ENCODE measurements at places on chromosomes 7 and 10.

GRCh38 chr7:54392935-54393334 lies 149.2 kb upstream of the VSTM2A start:
- no peak for ATAC-seq
- no peaks in the 10 kb centered on the region for H3K36me3 ChIP-seq
- no peaks in the 10 kb centered on the region for H3K27me3 ChIP-seq

DNA sequence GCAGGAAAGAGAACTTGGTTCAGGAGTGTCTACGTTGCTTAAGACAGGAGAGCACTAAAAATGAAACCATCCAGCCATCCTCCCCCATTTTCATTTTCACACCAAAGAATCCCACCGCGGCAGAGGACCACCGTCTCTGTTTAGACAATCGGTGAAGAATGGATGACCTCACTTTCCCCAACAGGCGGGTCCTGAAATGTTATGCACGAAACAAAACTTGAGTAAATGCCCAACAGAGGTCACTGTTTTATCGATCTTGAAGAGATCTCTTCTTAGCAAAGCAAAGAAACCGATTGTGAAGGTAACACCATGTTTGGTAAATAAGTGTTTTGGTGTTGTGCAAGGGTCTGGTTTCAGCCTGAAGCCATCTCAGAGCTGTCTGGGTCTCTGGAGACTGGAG lies 1.4 kb upstream of the IL6 start:
- peak overlapping the region; percentile 75 for H3K27ac ChIP-seq
- H3K4me1 ChIP-seq, result peaks cover 58% of the 10 kb centered on the region

- H3K36me3 ChIP-seq, result no peaks in the 10 kb centered on the region
- no peak overlapping the region for H3K27ac ChIP-seq
- H3K27me3 ChIP-seq, result peaks cover 92% of the 10 kb centered on the region
- ATAC-seq, result no peak
- H3K4me3 ChIP-seq, result peak overlapping the region; percentile 7
- peaks cover 44% of the 10 kb centered on the region for H3K4me1 ChIP-seq
Measured at GRCh38 chr7:151251328-151251688, 2.8 kb upstream of the SMARCD3 start.

GRCh38 chr10:76285012-76285411 lies 853.6 kb downstream of the LRMDA start:
- H3K4me3 ChIP-seq, result no peak overlapping the region
- no peak for ATAC-seq
- no peak overlapping the region for H3K27ac ChIP-seq
- H3K36me3 ChIP-seq, result no peaks in the 10 kb centered on the region

DNA sequence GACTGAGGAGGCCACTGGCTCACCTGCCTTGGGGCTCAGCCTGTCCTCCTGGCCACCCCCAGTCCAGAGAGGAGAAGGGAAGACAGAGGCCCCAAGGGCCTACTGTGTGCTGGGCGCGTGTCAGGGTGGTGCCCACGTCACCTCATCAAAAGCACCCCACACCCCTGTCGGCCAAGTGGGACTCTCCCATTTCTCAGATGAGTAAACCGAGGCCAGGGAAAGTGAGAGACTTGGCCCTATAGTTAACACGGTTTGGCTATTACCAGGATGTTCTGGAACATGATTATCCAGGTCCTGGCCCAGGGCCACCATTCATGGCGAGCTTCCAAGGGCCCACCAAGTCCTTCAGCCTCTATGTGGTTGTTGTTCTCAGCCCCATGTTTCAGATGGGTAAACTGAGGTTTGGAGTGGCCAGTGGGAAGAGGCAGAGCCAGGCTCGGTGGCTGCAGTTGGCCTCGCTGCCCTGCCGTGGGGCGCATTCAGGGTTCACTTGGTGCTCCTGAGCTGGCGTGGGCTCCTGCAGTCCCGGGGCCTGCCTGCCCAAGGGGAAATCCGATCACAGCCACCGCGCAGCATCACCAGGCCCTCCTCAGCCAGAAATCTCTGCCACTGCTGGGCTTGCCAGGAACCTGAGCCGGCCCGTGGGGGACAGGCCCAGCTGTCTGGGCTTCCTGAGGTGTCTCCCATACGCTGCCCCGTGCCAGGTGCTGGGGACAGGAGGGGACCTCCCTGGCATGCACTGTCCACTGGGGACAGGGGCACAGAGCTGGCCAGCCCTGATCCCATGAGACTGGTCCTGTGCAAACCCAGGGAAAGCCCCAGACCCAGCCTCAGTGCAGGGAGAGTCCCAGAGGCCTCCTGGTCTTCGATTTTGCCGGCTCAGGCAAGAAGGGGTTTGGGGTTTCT lies 117.7 kb upstream of the TNRC18 start:
- H3K27ac ChIP-seq, result peak overlapping the region; percentile 96
- ATAC-seq, result peak; percentile 82
- peaks cover 53% of the 10 kb centered on the region for H3K4me1 ChIP-seq
- no peaks in the 10 kb centered on the region for H3K27me3 ChIP-seq
- H3K4me3 ChIP-seq, result peak overlapping the region; percentile 68

DNA sequence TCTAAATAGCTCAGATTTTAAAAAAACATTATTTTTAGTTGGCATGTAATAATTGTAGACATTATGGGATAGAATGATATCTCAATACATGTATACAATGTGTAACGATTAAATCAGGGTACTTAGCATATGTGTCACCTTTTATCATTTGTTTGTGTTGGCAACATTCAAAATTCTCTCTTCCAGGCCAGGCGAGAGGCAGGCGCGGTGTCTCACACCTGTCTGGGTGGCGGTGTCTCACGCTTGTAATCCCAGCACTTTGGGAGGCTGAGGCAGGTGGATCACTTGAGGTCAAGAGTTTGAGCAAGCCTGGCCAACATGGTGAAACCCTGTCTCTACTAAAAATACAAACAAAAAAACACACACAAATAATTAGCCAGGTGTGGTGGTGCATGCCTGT lies 151.7 kb downstream of the RTKN2 start:
- no peak for ATAC-seq
- H3K4me3 ChIP-seq, result no peak overlapping the region
- no peaks in the 10 kb centered on the region for H3K36me3 ChIP-seq
- H3K4me1 ChIP-seq, result peaks cover 20% of the 10 kb centered on the region

- ATAC-seq, result no peak
- H3K4me3 ChIP-seq, result no peak overlapping the region
- no peaks in the 10 kb centered on the region for H3K27me3 ChIP-seq
- no peak overlapping the region for H3K27ac ChIP-seq
- no peaks in the 10 kb centered on the region for H3K36me3 ChIP-seq
Measured at GRCh38 chr7:110973196-110973990, 117.5 kb upstream of the LRRN3 start.

All from stimulated activated memory B cell treated with anti-CD40 and anti-IgM and Interleukin-4, amounts not matched to agents 10 μg/mL and 1 μg/mL and 100 μg/mL, for 72 hours (primary cell).